ENCODE measurements at places on chromosomes 5 and 9.

DNA sequence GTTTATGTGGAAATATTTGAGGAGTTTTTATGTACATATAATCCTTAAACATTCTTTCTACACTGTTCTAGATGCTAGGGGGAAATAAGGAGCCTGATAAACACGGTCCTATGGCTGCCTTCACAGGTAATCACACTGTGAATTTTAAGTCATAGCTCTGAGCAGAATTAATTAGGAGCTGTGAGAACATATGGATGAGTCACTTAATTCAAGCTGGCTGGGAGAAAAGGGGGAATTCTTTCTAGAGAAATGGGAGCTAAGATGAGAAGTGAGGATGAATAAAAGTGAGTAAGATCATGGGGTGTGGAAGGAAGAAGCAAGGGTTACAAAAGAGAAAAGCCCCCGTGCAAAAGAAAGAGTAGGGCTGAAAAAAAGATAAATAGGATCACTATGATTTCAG is 290.8 kb downstream of the DNAH5 start:
- no peak for DNase-seq

DNA sequence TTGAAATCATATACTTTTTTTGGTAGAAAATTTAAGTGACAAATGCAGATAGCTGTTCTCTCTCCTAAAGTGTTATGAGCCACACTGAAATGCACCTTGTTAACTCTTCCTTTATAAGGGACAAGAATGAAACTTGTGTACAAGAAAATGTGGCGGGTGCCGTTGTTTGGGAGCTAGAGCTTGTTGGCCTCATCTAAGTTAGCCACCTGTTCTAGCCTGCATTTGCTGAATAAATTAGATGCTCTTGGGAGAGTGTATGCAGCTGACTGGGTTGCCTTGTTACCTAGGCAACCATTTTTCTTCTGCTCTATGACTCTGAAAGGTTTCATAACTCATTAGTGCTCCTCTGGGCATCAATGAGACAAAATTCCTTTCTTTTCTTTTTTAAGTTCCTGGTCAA is 174.3 kb downstream of the TAF11L14 start:
- no peak for DNase-seq

DNA sequence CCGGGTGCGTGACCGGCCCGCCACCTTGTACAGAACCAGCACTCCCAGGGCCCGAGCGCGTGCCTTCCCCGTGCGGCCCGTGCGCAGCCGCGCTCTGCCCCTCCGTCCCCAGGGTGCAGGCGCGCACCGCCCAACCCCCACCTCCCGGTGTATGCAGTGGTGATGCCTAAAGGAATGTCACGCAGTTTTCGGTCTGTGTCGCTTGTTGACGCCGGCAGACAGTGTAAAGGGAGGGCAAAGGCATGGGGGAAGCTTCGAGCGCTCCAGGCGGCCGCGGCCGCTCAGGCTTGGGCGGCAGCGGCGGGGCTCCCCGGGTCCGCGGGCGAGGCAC is 1.3 kb downstream of the LRRC26 start:
- DNase-seq: no peak

GRCh38 chr5:172150514-172151425 is 37.3 kb downstream of the STK10 start:
- DNase-seq: peak; percentile 65

GRCh38 chr9:120925535-120926396 is 830 bp downstream of the TRAF1 start:
- peak; percentile 57 for DNase-seq

GRCh38 chr9:16221822-16222547 is 648.5 kb downstream of the BNC2 start:
- DNase-seq: no peak

DNA sequence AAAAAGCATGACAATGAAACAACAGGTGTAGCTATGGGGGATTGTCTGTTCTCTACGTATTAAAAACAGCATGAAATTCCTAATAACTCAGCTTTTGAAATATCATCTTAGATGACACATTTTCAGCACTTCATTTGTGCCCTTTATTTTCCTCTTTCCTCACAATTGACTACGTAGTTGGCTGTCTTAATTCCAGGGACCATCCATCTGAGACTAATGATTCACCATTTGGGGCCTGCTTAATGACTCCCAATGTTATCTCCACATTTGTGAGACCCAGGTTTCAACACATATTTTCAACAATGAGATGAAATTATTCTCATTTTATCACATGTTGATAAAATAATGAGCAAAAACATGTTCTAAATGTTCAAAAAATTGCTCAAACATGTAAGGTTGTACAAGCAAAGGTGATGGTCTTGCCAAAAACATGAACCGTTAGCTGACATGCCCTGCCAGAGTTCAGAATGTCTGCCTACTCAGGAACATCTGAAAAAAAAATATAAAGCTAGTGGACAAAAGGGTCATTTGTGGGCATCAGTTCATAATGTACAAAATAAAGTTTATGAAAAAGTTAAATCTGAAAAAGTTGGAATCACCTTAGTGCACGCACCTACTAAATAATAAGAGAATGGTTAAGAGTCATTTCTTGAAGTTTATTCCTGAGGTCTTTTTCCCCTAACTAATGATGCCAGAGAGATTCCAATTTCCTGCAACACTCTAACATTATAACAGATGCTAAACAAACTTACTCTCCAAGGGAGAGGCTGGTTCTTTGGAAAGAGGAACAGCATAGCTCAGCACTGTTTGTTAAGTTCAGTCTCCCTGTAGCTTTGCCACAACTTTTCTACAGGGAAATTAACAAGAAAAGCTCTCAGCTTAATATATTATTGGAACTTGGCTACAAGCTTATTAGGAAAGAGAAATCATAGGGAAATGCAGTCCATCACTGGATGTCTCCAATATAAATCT is 275.5 kb downstream of the SPOCK1 start:
- no peak for DNase-seq

DNA sequence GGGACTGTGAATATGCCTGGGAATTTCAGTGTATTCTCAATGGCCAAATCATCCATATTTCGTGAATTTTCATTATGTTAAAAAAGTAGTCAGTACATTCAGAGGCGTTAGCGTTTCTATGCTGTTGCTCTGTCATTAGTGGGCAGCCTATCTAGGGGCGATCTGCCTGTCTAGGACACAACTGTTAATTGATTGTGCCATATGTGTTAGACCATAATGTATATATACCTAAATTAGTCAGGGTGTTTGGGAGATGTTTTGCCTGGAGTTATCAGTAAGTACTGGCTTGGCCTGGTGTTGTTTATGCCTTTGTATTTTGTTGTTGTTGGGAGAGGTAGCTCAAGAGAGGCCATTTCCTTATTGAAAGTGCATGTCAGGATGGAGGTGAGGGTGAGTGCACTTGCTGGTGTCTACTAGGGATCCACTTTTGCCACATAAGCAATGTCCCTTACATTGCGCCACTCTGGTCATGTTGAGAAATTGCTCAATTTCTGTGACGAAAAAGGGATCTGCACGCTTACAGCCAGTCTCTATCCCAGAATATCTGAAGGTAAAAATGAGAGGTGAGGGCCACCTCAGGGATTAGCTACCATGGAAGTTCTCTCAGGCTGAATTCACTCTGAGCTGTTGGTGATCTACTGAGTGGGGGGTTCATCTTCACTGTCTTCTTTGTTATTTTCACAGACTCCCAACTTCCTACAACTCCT is 123.3 kb downstream of the ST8SIA4 start:
- peak; percentile 55 for DNase-seq

DNA sequence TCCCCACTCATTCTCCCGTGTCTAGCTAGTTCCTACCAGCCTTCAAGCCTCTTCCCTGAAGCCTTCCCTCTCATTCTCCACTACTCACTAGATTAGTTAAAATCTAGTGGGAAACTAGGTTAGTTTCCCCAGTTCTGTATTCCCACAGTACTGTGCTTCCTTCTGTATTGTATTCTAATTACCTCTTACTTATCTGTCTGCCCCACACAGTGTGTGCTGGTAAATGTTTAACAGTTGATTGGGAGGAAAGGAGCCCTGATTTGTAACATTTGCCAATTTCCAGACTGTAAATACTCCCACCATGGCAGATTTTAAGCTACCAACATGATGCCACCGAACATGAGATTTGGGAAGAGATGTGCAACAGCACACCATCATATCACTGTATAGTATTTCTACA is 8.3 kb downstream of the KLHL3 start:
- no peak for DNase-seq

GRCh38 chr9:73179589-73179988 is 27.9 kb downstream of the ANXA1 start:
- DNase-seq: no peak

- no peak for DNase-seq
These were observed 20.6 kb upstream of the OMD start for GRCh38 chr9:92444841-92445240.

DNA sequence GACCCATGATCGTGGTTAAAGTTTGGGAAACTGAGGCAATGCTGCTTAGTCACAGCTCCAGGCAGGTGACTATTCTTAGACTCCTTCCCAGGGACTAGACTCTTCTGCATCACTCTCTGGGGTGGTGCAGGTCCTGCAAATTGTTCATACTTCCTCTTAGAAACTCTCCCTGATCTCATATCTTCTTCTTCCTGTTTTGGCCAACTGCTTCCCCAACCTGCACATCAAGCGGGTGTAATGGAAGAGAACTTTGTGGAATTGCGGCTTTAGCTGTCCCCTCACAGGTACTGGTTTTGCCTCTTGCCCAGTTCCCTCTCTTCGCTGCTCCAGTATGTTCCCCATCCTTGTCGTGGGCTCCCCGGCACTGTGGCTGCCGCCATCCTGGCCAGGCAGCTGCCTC is 111.5 kb upstream of the CTSL start:
- no peak for DNase-seq

DNA sequence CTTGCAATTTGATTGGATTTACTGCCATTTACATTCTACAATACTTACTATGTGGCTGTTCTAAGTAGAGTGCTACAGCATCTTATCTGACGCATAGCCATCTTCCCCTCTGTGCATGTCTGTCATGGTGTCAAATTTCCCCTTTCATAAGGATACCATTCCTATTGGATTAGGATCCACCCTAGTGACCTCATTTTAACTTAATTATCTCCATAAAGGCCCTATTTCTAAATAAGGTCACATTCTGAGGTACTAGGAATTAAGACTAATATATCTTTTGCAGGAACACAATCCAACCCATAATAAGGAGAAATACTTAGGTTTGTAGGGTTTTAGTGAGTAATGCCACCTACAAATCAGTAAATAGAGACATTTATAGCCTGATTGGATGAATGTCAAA is 268.0 kb downstream of the ADAMTSL1 start:
- no peak for DNase-seq

DNA sequence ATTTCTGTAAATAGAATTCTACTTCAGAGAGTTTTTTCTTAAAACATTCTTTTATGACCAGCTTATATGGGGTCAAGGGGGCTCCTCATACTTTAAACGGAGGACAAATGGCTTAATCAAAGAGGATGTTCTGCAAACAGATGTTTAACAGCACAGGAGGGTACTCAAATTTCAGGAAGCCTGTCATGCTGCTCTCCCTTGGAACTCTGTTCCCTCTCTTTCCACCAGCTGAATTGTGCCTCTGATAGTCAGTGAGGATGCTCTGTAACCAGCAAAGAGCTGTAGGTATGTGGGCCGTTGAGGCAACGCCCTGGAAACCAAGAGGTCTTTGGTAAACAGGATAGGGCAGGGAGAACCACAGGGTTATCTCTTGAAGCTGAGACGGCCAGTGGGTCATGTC is 161.1 kb downstream of the C5orf15 start:
- DNase-seq: no peak

DNA sequence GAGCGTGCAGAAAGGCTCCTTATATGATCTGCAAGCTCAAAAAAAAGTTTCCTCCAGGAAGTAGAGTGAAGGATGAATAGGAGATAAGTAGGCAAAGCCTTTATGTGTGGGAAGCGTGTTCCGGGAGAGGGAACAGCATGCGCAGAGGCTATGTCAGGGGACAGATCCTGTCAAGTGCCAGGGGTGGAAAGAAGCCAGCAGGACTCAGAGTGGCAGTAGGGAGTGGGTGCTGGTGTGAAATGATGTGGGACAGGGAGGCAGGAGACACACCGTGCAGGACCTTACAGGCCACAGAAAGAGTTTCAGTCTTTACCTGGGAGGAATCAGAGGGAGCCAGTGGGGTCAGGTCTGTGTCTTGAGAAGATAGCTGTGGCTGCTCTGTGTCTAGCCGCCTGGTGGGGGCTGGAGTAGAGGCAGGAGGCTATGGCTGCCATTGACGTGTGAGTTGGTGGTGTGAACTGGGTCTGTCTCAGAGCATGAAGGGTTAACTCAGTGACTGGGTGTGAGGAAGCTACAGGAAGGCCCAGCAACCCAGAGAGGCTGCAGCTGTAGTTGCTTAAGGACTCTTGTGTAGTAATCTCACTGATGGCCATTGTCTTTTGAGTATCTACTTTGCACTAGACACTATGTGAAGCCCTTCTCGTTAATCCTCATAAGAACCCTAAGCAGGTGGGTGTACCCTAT is 71.3 kb downstream of the PPARGC1B start:
- no peak for DNase-seq

- no peak for DNase-seq
These were observed 21.8 kb upstream of the TMEM252 start for GRCh38 chr9:68562461-68562860.

GRCh38 chr5:100706776-100707175 is 171.6 kb downstream of the FAM174A start:
- no peak for DNase-seq

DNA sequence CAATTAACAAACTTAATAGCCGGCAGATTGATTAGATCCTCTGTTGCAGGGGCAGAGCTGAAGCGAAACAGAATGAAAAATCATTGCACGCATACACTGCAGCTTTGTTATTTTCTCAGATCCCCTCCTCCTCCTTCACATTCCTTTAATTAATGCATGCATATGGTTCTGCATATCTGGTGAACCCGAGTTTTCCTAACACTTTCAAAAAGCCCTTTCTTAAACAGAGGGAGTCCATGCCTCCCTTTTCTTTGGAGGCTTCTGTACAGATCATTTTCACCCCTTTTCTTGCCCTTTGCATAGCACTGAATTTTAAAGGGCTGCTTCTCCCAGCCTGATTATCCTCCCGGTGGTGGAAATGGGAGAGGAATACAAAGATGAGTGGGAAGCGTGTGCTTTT is 136.6 kb upstream of the TBCA start:
- DNase-seq: no peak

- no peak for DNase-seq
These were observed 1.9 kb downstream of the SLC4A9 start for GRCh38 chr5:140361901-140362300.

Data from CD4-positive, alpha-beta T cell (primary cell).